ENCODE measurements at places on chromosomes 4 and X.

- DNase-seq: no peak
Measured at GRCh38 chrX:154489182-154489581, 1.2 kb downstream of the SLC10A3 start.

GRCh38 chrX:148574237-148574973, 74.0 kb downstream of the AFF2 start:
- DNase-seq: no peak

- DNase-seq: no peak
Measured at GRCh38 chrX:15043538-15043937, 170.3 kb downstream of the MOSPD2 start.

- no peak for DNase-seq
Measured at GRCh38 chr4:1793496-1793840, 375 bp downstream of the FGFR3 start.

DNA sequence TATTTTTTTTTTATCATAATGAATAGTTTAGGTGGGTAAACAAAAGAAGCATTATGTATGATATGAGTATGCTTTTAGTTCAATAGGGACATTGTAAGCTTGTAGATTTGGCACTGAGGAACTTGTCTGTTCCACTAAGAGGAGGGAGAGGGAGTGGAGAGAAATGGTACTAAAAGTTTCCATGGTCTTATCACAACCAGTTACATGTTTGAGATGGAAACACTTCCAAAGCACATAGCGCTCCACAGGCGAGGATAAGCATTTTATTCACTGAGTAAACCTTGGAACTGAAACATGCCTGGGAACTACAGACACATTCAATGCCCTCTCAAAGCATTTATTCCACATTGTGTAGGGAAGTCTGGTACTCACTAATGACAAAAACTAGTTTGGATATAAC, 15.5 kb downstream of the MYOZ2 start:
- no peak for DNase-seq

DNA sequence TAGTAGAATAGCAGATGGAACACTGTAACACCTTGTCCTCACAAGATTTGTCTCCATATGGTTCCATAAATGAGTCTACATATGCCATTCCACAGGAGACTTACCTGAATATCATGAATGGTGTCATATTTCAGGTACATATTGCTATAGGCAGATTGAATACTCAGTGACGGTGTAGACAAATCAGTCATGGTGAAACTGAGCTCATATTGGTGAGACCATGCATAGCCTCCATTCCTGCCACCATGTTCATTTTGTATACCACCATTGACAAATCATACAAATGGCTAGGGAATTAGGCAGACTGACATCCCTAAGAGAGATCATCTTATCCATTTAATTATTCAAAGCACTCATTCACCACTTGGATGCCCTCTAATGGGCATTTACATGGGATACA, 38.0 kb upstream of the SPP1 start:
- no peak for DNase-seq

DNA sequence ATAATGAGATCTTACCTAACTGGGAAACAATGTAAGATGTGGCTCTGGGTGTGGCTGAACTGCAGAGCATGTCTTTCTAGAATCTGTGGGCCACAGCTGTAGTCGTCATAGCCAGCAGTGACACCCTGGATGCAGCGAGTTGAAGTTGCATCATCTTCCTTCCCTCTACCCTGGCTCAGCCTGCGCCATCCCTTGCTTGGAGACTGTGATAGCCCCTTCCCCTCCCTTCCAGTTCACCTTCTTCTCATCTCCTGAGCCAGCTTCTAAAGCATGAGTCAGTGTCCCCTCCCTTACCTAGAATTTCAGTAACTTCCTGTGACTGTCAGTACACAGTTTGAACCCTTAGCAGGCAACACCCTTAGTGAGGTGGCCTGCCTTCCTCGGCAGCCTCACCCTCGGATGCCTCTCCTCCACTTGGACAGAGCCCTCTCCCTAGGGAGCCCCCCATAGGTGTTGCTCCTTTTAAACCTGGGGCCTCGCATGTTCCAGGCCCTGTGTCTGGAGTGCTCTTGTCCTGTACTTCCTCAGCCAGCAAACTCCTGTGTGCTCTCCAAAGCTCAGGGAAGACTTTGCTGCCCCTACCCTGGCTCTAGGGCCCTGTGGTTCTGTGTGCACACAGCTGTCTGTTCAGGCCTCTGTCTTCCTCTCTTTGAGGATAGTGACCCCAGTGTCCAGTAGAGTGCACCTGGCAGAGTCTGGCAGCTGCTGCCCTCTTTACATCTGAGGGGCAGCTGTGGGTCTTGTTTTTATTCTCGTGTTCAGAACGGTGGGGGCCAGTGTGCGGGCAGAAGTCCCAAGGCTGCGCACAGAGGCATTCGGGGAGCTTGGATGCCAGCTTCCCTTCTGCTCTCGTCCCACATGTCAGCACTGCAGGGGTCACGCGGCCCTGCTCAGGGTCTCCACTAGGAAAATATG, 43.7 kb upstream of the TADA2B start:
- DNase-seq: no peak

GRCh38 chr4:10239982-10240654, 123.5 kb upstream of the WDR1 start:
- DNase-seq: no peak

GRCh38 chrX:104193485-104193884, 27.2 kb downstream of the FAM199X start:
- no peak for DNase-seq

- DNase-seq: no peak
Measured at GRCh38 chr4:112109360-112110058, 35.7 kb upstream of the FAM241A start.

GRCh38 chrX:2707334-2707760, 16.3 kb downstream of the CD99 start:
- DNase-seq: no peak

- no peak for DNase-seq
Measured at GRCh38 chr4:26685250-26685649, 101.4 kb downstream of the TBC1D19 start.

- no peak for DNase-seq
Measured at GRCh38 chr4:161133586-161134276, 1030.1 kb downstream of the FSTL5 start.

GRCh38 chrX:97909245-97909644, 1025.5 kb downstream of the RPA4 start:
- DNase-seq: no peak

DNA sequence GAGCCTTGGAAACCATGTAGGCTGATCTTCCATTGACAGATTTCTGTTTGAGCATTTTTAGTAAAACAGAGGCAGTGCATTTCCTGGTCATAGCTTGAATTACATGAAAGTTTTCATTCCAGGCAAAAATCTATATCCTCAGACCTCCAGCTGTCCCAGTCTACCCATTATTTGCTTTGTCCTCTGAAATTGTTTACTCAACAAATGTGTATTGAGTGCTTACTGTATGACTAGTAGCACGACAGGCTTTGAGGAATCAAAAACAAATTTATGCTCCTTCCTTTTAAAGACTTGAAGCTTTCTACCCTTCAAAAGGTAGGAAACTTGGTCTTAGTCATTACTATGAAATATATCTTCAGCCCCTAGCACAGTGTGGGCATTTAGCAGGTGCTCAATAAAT, 307.9 kb upstream of the IGFBP7 start:
- no peak for DNase-seq

DNA sequence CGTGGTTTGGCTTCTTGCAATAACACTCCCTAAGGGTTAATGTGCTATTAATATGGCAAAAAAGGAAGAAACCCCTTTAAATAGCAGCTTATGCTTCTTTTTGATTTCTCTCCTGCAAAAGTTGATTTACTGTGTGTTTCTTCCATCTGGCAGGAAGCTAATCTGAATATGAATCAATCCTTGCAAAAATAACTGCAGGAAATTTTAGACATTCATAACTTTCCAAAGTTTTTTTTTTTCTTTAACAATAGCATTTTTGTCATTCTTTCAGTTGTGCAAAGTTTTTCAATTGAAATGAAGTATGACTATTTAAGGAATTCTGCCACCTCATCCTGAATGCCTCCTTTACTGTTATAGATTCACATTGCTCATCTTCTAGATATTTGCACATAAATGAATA, 115.6 kb downstream of the SPANXA1 start:
- no peak for DNase-seq

DNA sequence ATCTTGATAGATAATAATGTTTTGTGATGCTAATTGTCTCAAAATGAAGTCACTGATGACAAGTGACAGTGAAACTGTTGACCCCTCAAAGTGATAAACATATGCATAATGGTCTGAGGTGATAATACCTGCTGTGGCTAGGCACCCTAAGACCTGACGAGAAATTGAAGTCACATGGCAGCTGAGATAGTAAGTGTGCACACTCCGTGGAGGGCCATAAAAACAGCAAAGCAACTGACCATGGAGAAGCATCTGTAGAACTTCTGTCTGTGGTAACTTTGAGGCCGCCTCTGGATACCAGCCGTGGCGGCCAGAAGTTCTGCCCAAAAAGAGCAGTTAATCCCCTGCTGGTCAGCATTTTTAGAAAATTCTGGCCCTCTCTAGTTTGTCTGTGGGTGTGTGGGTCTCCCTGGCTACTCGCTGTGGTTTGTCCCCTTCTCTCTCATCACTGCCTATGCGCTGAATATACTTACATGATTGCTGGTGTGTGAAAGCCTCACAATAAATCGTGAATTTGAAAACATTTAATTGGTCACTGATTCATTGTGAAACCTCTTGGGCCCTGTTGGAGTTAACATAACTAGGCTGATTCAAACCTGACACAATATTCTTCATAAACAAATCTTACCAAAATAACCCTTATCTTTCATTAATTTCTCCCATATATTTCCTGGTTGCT, 50.6 kb downstream of the CCDC149 start:
- no peak for DNase-seq

DNA sequence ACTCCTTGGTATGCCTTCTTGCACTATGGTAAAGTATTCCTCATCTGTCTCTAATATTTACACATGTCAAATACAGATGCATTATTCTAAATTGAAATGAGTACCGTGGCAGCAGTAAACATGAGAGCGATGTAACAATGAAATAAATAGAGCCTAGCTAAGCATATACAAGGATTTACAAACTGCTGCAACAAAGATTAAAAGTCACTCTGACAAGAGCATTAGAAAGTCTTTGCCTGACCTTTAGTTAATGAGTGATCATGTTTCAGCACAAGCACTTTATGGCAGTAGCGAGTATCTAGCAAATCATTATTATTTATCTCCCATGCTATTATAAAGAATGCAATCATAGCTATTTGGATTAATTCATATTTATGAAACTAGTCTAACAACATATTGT, 547.0 kb upstream of the NDST4 start:
- no peak for DNase-seq

DNA sequence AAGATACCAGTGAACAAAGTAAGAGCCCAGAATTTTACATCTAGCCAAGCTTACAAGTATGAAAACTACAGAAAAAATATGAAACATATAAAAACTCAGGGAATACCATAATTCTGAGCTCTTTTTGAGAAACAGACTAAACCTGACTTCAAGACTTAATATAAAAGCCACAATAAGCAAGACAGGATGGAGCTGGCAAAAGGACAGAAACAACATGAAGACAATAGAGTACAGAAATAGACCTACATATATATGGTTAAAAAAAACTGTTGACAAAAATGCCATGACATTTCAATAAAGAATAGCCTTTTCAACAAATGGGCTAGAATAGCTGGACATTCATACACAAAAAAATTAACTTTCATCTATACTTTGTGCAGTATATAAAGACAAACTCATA, 49.4 kb downstream of the UBA6 start:
- DNase-seq: no peak

DNA sequence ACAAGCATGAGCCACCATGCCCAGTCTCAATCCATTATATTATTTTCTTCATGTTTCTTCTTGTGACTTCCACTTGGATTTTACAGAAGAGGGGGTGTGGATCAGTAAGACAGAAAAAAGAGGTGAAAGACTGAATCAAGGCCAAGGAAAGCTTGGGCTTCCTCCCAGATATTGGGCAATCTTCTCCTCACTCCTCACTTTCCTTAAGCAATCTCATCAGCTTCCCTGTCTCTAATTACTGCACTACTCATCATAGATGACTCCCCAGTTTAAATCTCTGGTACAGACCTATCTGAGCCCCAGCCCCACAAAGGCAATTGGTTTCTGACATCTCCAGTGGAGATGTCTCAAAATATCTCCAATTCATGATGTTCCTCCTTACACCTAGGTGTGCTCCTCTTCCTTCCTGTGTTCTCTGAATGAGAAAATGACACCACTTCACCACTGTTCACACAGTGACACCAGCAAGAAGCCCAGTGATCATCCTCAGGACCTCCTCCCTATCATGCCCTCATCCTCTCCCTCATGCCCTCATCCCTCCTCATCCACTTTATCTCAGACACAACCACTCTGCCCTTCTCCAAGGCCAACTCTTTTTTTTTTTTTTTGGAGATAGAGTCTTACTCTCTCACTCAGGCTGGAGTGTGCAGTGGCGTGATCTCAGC, 44.8 kb upstream of the HERC6 start:
- DNase-seq: no peak

GRCh38 chr4:151117371-151117962, 18.0 kb downstream of the RPS3A start:
- peak; percentile 30 for DNase-seq

- no peak for DNase-seq
Measured at GRCh38 chr4:13704035-13704434, 76.5 kb upstream of the BOD1L1 start.

DNA sequence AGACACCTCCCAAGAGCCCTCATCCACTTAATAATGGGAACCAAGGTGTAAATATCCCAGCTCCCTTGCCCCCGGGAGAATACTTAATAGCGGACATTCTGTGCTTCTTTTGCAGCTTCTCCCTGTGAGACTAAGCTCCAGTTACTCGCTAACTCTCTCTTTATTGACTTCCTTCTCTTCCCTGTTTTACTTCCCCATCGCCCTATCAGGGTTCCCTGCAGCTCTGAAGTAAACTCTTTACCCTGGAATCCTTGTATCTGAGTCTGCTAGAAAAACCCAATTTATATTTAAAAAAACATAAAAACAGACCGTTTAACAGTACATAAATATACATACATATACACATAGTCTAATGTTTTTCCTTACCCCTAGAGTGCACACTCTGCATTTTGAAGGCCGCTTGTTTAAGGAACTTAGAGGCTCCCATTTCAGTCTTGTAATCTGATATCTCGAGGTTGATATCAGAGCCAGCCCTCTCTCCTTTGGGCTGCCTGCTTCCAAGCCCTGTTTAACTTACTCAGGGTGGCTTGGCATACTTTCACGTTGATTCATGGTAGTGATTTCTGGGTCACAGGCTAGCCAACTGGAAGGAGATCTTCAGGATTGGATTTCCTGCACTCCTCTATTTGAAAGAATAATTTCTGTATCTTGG, 177.4 kb upstream of the SCML1 start:
- no peak for DNase-seq
